ENCODE measurements at places on chromosomes 3 and 15. TPM values are rescaled to one million over a fixed set of nuclear protein-coding genes. Genes with fewer than 3 reads are reported as not detected.

GRCh38 chr3:126104742-126105605, 21.1 kb upstream of the SLC41A3 start:
- no peaks in the 10 kb centered on the region for H3K27me3 ChIP-seq
- no peaks in the 10 kb centered on the region for H3K36me3 ChIP-seq
- no peak overlapping the region for H3K27ac ChIP-seq
- peaks cover 15% of the 10 kb centered on the region for H3K4me1 ChIP-seq

GRCh38 chr15:48541341-48542278, 103.9 kb downstream of the FBN1 start:
- DNase-seq, result peak; percentile 18
- H3K27me3 ChIP-seq, result no peaks in the 10 kb centered on the region
- peak overlapping the region; percentile 14 for H3K4me3 ChIP-seq
- H3K36me3 ChIP-seq, result no peaks in the 10 kb centered on the region
- no peak overlapping the region for H3K27ac ChIP-seq

OSBPL10 gene
- 1.2 TPM for polyA plus RNA-seq

- H3K4me3 ChIP-seq, result no peak overlapping the region
- no peaks in the 10 kb centered on the region for H3K27me3 ChIP-seq
- no peaks in the 10 kb centered on the region for H3K36me3 ChIP-seq
- no peak for DNase-seq
Measured at GRCh38 chr3:101722394-101723173, 1.8 kb upstream of the CEP97 start.

DNA sequence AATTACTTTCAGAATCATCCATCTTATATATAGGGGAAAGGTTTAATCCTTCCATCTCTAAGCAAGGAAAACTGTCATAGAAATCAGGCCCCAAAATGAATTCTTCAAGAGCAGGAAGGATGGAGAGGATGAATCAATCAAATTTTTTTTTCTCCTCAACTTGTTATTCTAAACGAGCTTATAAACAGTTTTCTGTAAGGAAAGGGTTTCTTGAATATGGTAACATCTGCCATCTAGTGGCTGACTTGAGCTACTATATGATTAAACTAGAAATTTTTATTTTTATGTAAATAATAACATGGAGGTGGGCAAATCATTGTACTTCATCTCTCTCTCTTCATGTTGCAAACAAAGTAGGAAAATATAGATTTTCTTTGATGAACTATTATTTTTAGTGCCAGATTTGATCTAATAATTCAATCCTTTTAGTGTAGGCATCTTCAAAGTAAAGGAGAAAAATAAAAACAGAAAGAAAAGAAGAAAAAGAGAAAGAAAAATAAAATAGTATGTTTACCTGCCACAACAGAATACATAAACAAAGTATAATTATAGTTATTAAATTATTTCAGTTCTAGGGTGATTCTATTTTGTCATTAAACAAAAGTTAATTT, 146.6 kb downstream of the SERPINI1 start:
- no peaks in the 10 kb centered on the region for H3K36me3 ChIP-seq
- H3K27ac ChIP-seq, result no peak overlapping the region
- no peak overlapping the region for H3K4me3 ChIP-seq
- H3K4me1 ChIP-seq, result peaks cover 10% of the 10 kb centered on the region
- no peaks in the 10 kb centered on the region for H3K27me3 ChIP-seq
- no peak for DNase-seq

DNA sequence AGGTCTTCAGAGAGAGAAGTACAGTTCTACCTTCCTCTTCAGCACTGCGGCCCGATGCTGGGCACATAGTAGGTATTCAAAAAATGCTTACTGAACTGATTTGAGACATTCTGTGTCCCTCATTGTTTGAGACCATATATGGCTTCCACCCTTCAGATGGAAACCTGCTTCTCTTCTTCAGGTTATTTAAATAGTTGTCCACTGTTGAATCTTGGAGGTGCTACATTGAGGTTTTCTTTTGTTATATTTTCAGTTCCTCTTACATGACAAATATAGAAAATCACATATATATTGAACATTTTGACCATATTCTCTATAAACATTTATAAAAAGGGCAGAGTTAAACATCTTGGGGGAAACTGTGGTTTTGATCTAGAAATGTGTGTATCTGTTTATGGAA, 200.2 kb upstream of the LRRC3B start:
- H3K27me3 ChIP-seq, result no peaks in the 10 kb centered on the region
- peaks cover 21% of the 10 kb centered on the region for H3K4me1 ChIP-seq

GRCh38 chr15:62868507-62868906, 174.0 kb upstream of the TPM1 start:
- H3K4me1 ChIP-seq, result no peaks in the 10 kb centered on the region
- H3K4me3 ChIP-seq, result no peak overlapping the region
- no peak overlapping the region for H3K27ac ChIP-seq
- no peak for DNase-seq

ACTR8 gene
- polyA plus RNA-seq, result 14.2 TPM

DNA sequence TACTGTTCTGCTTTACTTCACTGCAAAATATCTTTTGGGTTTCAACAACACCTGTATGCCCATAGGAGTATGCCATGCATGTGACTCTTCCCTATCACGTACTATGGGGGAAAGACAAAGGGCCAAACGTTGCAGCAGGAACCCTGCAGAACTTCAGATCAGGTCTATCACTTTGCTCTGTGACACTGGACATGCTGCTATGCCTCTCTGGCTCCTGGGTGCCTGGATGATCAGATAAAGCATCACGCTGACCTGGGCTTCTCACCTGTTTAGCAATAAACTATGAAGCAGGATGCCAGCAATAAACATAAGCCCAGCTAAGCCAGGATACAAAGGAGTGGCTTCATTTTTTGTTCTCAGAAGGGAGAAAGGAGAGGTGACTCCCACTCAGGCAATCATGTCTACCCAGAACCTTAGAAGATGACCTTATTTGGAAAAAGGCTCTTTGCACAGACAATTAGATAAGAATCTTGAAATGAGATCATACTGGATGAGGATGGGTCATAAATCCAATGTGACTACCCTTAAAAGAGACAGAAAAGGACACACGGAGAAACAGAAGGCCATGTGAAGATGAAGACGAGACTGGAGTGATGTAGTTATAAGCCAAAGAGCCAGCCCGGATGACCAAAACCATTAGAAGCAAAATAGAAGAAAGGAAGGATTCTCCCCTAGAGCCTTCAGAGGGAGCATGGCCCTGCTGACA, 19.3 kb downstream of the POMGNT2 start:
- no peak overlapping the region for H3K27ac ChIP-seq
- H3K27me3 ChIP-seq, result no peaks in the 10 kb centered on the region
- DNase-seq, result no peak
- no peaks in the 10 kb centered on the region for H3K36me3 ChIP-seq
- H3K4me1 ChIP-seq, result peaks cover 8% of the 10 kb centered on the region
- no peak overlapping the region for H3K4me3 ChIP-seq

- H3K27ac ChIP-seq, result no peak overlapping the region
- peaks cover 21% of the 10 kb centered on the region for H3K4me1 ChIP-seq
Measured at GRCh38 chr15:52464040-52464439, 64.6 kb downstream of the MYO5A start.

DNA sequence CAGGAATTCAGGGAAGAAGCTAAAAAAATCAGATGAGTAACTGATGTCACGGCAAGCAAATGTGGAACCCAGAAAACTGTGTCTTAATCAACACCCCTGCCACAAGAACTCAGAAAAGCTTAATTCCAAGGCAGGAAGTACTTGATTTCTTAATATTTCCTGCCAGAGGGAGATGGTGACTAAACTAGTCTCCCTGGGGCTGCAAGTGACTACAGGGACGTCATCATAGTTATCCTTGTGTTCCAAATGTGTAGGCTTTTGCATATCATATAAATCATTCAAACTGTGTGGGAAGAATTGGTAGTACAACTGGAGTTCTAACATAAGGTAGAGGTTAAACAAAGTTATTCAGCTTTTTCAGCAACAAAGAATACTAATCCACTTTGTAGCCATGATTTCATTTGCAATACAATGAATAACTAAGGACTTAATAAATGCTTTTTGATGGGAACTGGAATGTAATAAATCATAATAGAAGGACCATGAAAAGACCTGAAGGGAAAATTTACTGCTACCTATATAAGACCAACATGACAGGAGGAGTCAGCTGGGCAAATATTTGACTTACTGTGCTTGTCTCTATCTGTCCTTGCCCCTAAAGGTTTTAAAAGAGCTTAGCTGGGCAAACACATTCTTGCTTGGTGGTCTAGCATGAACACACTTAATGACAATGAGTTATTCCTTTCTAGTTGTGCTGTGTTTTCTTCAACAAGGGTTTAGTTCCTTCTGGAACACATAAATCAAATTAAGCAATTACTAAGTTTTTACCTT, 76.0 kb upstream of the NECTIN3 start:
- no peak overlapping the region for H3K4me3 ChIP-seq
- no peaks in the 10 kb centered on the region for H3K27me3 ChIP-seq
- H3K36me3 ChIP-seq, result no peaks in the 10 kb centered on the region

- H3K27me3 ChIP-seq, result peaks cover 5% of the 10 kb centered on the region
- no peak overlapping the region for H3K27ac ChIP-seq
- H3K36me3 ChIP-seq, result no peaks in the 10 kb centered on the region
- no peak for DNase-seq
Measured at GRCh38 chr15:40313531-40314398, 6.0 kb upstream of the PLCB2 start.

All from heart right ventricle (tissue), 16 donors.